ENCODE measurements at places on chromosomes 12 and 14.

DNA sequence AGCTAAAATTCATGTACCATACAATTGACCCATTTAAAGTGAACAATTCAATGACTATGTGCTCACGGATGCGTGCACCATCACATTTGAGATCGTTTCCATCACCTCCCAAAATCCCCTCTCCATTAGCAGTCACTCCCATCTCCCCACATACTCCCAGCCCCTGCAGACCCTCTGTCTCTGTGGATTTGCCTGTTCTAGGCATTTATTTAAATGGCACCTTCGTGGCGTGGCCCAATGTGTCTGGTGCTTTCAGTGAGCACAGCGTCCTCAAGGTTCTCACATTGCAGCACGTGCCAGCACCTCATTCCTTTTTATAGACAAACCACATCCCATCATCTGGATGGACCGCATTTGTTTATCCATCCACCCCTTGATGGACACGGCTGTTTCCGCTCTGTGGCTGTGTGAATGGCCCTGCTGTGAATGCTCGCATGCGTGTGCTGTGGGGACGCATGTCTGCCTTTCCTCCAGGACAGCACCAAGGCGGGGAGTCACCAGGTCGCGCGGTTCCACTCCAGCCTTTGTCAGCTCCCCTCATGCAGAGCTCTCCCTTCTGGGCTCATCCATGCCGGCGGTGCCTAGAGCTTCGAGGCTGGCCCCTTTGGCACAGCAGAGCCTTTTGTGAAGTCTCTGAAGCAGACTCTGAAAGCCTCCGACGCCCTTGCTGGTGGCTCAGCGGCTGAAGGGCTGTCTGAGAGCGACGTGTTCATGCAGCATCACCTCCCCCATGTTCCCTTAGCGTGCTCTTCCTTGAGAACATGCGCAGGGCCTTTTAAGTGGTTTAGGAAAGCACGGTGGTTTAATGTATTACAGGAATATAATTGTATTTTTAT lies 184.4 kb downstream of the KIF26A start:
- no peak for DNase-seq

DNA sequence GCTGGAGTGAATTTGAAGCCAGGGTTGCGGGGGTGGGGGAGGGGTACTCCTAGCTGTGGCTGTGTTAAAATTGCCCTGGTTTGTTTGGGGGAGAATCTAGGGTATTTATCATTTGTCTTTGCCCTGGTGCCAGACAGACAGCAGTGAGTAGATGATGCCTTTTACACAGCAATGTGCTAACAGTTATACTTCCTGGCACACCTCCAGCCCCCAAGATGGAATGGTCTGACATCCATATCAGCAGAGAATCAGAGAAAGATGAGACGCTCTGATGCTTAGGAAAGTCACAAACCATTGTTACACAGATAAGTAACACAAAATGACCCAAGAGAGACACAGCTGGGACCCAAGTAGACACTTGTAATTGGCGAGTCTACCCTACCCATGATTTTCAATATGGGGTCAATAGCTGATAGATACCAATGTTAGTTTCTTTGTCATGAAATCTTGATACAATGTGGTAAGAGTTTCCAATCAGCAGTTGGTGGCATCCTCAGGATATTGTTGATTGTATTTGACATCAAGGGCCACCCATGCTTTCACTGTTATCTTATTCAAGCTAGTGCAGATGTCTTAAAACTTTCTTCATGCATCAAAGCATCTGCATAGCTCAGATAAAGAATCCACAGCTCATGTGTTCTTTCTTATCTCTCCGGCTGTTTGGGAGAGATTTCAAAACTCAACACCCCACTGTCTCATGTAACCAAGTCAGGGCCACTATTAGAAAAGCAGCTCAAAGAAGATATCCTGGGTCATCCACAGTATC lies 2.6 kb upstream of the PRKAB1 start:
- DNase-seq, result no peak

DNA sequence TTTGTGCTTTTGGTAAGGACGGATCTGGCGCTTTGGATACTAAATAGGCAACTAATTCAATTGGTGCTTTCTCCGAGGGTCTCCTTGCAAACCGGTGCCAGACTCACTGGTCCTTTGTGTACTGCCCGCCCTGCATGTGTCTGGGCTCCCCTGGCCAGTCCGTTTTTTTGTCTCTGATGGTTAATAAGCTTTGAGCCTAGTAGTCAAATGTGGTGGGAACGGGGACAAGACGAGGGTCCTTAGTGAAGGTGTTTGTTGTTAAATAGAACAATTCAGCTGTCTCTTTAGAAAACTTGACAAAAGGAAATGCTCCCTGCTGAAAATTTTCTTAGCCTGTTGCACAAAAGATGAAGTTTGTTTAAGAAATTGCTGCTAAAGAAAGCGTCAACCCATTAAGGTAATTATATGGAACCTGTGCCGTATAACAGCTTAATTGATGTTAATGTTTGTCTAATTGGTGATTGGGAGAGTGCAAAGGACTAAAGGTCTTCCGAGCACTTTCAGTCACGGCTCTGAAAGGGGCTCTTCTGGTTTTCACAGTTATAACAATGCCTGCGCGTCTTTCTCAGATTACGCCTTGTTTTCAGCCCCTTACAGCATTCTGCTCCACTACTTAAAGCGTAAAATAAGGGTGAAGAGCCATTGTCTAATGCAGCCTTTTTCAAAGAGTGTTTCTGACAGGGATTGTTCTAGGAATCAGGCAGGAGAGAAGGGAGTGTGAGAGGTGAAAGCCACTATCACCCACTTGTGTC lies 537.4 kb downstream of the PRKD1 start:
- no peak for DNase-seq

GRCh38 chr12:33967760-33968159 lies 54.5 kb upstream of the ALG10 start:
- DNase-seq, result no peak

- no peak for DNase-seq
Observed at GRCh38 chr12:122533856-122534255, 6.8 kb downstream of the KNTC1 start.

GRCh38 chr12:51480978-51481377 lies 56.3 kb downstream of the SLC4A8 start:
- DNase-seq, result no peak
